ENCODE measurements at places on chromosomes 13 and 19.

DNA sequence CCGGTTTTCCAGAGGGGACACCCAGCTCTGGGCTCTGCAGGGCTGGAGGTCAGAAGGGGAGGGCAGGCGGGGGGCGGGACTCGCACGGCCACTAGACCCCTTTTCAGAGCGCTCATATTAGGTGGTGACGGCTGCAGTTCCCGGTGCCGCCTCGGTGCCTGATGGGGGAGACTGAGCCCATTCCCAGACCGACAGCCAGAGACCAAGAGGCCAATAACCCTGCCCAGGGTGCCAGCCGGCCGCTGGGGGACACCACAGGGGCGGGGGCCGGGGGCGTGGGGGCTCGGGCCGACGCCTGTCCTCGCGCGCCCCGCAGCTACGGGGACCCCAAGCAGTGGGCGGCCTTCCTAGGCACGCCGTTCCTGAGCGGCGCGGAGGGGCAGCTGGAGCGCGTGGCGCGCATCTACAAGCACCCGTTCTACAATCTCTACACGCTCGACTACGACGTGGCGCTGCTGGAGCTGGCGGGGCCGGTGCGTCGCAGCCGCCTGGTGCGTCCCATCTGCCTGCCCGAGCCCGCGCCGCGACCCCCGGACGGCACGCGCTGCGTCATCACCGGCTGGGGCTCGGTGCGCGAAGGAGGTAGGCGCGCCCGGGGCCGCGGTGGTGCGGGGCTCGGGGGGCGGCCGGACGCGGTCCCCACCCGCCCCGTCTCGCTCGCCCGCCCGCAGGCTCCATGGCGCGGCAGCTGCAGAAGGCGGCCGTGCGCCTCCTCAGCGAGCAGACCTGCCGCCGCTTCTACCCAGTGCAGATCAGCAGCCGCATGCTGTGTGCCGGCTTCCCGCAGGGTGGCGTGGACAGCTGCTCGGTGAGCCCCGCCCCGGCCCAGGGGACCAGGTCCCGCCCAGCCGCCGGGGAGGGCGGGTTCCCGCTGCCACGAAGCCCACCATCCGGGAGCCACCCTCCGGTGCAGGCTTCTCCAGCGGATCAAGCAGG is 2.4 kb downstream of the TIMM13 start:
- DNase-seq: peak; percentile 77

- no peak for DNase-seq
These were observed 36.4 kb downstream of the MAU2 start for GRCh38 chr19:19356901-19357566.

DNA sequence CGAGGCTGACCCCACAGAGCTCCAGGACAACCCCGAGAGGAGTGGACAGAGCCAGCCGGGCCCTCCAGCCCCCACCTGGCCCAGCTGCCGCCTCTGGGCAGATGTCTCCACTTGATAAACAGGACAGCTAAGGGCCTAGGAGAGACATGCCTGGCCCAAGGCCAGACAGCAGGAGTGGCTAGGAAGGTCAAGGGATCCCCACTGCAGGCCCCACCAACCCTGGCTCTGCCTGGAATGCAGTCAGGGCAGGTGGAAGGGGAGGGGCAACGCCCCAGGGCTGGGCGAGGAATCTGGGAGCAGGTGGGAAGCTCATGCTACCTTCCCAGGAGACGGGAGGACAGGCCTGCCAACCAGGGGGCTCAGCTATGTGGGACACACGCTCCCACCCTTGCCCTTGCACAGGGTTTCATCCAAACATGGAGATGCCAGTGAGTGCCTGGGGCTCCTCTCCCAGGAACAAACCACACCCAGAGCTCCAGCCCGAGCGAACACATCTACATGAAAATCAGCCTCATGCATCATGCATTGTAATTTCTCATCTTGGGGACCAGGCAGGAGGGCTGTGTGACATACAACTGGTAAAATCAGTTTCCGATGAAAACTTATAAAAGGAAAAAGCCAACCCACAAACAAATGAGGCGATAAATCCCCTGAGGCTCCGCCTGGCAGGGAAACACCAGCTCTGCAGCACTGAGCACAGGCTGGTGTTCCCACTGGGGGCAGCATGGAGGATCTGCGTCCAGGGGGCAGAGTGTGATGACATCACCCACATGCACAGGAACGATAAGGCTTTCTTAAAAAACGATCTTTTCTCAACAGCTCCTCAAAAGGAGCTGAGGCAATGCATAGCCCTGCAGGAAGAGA is 25.0 kb downstream of the SH3GL1 start:
- DNase-seq: peak; percentile 45

GRCh38 chr13:22235285-22235949 is 564.5 kb downstream of the FGF9 start:
- DNase-seq: no peak

DNA sequence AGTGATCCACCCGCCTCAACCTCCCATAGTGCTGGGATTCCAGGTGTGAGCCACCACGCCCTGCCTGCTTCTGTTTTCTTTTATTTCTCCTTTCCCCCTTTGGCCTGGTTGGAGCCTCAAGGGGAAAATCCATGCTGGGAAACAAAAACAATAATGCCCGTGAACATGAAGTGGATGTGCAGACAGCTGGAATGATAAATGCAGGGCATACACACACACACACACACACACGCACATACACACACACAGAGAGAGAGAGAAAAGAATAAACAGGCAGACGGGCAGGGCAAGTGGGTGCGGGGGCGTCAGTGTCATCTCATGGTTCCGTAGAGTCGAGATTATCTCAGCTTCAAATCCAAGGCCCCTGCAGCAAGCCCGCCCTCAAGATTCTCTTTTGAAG is 4.4 kb upstream of the PLEKHF1 start:
- DNase-seq: no peak

GRCh38 chr13:76703621-76704288 is 182.4 kb downstream of the KCTD12 start:
- DNase-seq: no peak

DNA sequence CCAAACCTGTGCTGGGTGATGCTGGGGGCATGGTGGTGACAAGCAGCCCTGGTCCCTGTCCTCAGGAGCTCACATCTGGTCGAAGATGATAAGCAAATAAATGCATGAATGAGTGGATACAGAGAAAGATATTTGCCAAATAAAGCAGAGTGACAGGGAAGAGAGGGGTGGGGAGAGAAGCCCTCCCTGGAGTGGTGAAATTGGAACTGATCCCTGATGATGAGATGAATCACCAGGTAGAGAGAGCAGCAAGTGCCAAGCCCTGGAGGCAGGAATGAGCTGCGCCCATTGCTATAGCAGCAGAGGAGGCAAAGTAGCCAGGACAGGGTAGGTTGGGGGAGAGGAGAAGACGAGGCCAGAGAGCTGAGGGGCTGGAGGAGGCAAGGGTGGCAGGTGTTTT is 13.7 kb downstream of the FXYD5 start:
- DNase-seq: no peak

GRCh38 chr13:33263976-33264619 is 21.5 kb downstream of the STARD13 start:
- DNase-seq: no peak

DNA sequence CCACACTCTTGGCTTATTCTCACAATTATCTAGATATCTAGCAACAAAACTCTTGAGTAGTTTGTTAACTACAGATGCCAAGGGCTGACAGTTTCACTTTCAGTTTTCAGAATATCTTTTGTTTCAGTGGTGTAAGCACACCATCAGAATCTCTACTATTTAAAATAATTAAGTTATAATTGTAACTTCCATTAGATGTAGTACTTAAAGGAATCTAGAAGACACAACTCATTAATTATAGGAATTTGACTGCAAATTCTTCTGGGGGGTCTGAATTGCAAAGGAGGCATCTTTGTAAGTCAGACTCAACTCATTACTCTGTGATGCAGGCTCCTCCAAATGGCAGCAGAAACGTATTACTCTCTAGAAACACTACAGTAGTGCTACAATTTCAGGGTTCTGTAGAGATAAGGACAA is 44.9 kb upstream of the USPL1 start:
- DNase-seq: no peak

DNA sequence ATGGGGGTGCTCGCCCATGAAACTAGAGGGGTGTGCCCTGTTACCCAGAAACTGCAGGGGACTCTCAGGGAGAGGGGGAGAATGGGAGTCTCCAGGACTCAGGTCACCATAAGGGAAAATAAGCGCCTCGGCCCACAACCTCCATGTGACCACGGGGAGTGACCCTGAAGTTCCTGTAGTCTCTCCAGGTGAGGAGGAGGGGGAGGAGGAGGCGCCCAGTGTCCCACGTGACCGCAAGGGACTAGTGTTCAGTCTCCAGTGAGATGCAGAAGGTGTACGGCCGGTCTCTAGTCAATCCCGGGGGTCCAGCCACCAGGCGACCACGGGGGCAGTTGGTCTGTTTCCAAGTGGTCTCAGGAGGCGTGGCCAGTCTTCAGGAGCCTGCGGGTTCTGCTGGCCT is 16.0 kb downstream of the TM6SF2 start:
- DNase-seq: no peak

GRCh38 chr19:48755084-48755641 is at the start of gene FGF21:
Gene FGF21 (plus strand): TSS chr19:48755524. CDS start chr19:48756237, 713 bp downstream.
- DNase-seq: no peak

DNA sequence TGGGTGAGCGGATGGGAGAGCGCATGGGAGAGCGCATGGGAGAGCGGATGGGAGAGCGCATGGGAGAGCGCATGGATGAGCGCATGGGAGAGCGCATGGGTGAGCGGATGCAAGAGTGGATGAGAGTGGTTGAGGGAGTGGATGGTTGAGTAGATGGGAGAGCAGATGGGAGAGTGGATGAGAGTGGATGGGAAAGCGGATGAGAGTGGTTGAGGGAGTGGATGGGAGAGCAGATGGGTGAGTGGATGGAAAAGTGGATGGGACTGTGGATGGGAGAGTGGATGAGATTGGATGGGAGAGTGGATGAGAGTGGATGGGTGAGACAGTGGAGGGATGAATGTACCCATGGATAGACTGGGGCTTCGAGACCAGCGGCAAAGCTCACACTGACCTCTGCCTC is 8.6 kb upstream of the TEKTIP1 start:
- DNase-seq: no peak

DNA sequence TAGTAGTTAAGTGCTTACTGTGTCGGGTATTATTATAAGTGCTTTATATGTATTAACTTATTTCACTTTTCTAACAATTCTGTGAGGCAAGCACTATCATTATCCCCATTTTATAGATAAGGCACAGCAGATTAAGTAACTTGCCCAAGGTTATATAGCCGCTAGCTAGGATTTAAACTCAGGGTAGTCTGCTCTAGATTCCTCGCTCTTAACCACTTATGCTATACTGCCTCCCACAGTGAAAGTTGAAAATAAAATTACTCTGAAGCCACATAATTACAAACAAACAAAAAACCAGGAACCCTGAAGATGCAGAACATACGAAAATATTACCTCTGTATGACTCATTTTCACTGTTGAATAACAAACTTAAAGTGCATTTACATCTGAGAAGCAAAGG is 3.9 kb downstream of the TEX30 start:
- no peak for DNase-seq

DNA sequence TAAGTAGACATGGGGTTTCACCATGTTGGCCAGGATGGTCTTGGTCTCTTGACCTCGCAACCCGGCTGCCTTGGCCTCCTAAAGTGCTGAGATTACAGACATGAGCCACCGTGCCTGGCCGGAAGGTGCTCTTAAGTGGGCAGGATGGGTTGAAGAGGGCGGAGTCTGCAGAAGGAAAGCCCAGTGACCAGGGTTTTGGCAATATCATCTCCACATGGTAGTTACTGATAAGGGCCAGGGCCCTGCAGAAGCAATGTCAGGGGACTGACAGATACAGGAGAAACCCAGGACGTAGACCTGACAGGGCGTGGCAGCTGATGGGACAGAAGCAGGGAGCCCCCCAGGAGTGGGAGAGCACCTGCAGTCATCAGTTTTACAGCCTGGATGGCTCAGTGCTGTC is 45.7 kb upstream of the RNF113B start:
- DNase-seq: no peak

DNA sequence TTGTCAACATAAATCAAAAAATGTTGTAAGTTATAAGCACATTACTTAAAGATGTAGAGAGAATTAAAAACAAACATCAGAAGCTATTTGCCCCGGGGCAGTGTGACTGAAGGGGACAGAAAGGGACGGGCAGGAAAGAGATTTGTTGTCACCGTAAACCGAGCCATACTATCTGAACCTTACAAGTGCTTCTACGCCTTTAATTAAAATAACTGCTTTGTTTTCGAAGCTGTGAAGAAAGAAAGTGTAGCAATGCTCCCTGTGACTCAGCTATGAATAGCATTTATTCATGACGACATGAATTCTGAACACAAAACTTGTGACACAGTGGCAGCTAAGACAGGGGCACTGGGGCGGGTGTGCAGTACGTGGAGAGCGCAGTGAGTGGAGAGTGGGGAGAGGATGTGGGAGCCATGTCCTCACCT is 30.0 kb downstream of the ZNF787 start:
- DNase-seq: no peak
